ENCODE measurements at places on chromosomes 1 and 21. TPM values are rescaled to one million over a fixed set of nuclear protein-coding genes. Genes with fewer than 3 reads are reported as not detected.

Gene HSF2BP
- 0.57 TPM for total RNA-seq

Gene SYCP1
- not detected for total RNA-seq

Gene FAM167B
- total RNA-seq: 1.5 TPM

Gene A3GALT2
- not detected for total RNA-seq

Gene BTBD8
- total RNA-seq: 1.9 TPM

Gene VAV3
- total RNA-seq: 117 TPM

Gene LCE1B
- 29.6 TPM for total RNA-seq

Data from suprapubic skin (tissue), 4 donors.